Aorta (tissue), 5 donors: ENCODE measurements at places on chromosomes 2 and 18. TPM values are rescaled to one million over a fixed set of nuclear protein-coding genes. Genes with fewer than 3 reads are reported as not detected.

SOWAHC gene
- 12.0 TPM for total RNA-seq

NT5DC4 gene
- not detected for total RNA-seq

CFAP210 gene
- not detected for total RNA-seq

EFR3B gene
- 1.3 TPM for total RNA-seq

UGT1A3 gene
- total RNA-seq: not detected

GREB1L gene
- total RNA-seq: 5.1 TPM

LIMS4 gene
- 16.0 TPM for total RNA-seq

UGT1A10 gene
- total RNA-seq: not detected

IL36G gene
- total RNA-seq: not detected

SULT1C2 gene
- total RNA-seq: 1.7 TPM

EVA1A gene
- total RNA-seq: 1.7 TPM

RND3 gene
- 67.0 TPM for total RNA-seq

DES gene
- total RNA-seq: 314 TPM

CSRNP3 gene
- 5.4 TPM for total RNA-seq

DCDC2C gene
- 0.27 TPM for total RNA-seq

OR6B2 gene
- not detected for total RNA-seq

POTEI gene
- total RNA-seq: 0.06 TPM

REG1B gene
- total RNA-seq: 4.9 TPM

SCTR gene
- not detected for total RNA-seq

EPHA4 gene
- total RNA-seq: 19.9 TPM

PREPL gene
- total RNA-seq: 49.8 TPM
